ENCODE measurements at places on chromosomes 4 and X. TPM values are rescaled to one million over a fixed set of nuclear protein-coding genes. Genes with fewer than 3 reads are reported as not detected.

- H3K27me3 ChIP-seq, result peaks cover 73% of the 10 kb centered on the region
- no peak for DNase-seq
- H3K4me3 ChIP-seq, result no peak overlapping the region
- peaks cover 3% of the 10 kb centered on the region for H3K4me1 ChIP-seq
- no peak overlapping the region for H3K27ac ChIP-seq
These were observed 57.2 kb downstream of the ABLIM2 start for GRCh38 chr4:8101213-8102075.

- H3K27ac ChIP-seq, result no peak overlapping the region
- H3K4me1 ChIP-seq, result peaks cover 7% of the 10 kb centered on the region
- DNase-seq, result no peak
- H3K36me3 ChIP-seq, result no peaks in the 10 kb centered on the region
- H3K4me3 ChIP-seq, result no peak overlapping the region
These were observed 23.6 kb upstream of the YTHDC1 start for GRCh38 chr4:68373513-68373912.

- H3K27ac ChIP-seq, result no peak overlapping the region
- H3K36me3 ChIP-seq, result no peaks in the 10 kb centered on the region
- no peak overlapping the region for H3K4me3 ChIP-seq
These were observed 311.5 kb downstream of the PPP1R2C start for GRCh38 chrX:42466332-42467046.

- H3K27me3 ChIP-seq, result no peaks in the 10 kb centered on the region
- no peaks in the 10 kb centered on the region for H3K4me1 ChIP-seq
- DNase-seq, result peak; percentile 59
- H3K27ac ChIP-seq, result no peak overlapping the region
These were observed 122.6 kb downstream of the SHISA3 start for GRCh38 chr4:42519803-42520417.

The MAGEA9B gene
- 12.8 TPM for total RNA-seq

The APBB2 gene
- 2.1 TPM for total RNA-seq

The ATP1B4 gene
- total RNA-seq, result not detected

The WWC2 gene
- 39.4 TPM for total RNA-seq

GRCh38 chr4:123443401-123444289, 47.0 kb downstream of the SPRY1 start:
- H3K27me3 ChIP-seq, result no peaks in the 10 kb centered on the region
- DNase-seq, result no peak
- H3K27ac ChIP-seq, result peak overlapping the region; percentile 54
- H3K4me1 ChIP-seq, result peaks cover 8% of the 10 kb centered on the region
- H3K36me3 ChIP-seq, result no peaks in the 10 kb centered on the region

The PRR27 gene
- total RNA-seq, result not detected

- peaks cover 21% of the 10 kb centered on the region for H3K4me1 ChIP-seq
- no peak overlapping the region for H3K27ac ChIP-seq
- H3K36me3 ChIP-seq, result no peaks in the 10 kb centered on the region
- no peak overlapping the region for H3K4me3 ChIP-seq
These were observed 24.9 kb downstream of the CD99L2 start for GRCh38 chrX:150873616-150874015.

DNA sequence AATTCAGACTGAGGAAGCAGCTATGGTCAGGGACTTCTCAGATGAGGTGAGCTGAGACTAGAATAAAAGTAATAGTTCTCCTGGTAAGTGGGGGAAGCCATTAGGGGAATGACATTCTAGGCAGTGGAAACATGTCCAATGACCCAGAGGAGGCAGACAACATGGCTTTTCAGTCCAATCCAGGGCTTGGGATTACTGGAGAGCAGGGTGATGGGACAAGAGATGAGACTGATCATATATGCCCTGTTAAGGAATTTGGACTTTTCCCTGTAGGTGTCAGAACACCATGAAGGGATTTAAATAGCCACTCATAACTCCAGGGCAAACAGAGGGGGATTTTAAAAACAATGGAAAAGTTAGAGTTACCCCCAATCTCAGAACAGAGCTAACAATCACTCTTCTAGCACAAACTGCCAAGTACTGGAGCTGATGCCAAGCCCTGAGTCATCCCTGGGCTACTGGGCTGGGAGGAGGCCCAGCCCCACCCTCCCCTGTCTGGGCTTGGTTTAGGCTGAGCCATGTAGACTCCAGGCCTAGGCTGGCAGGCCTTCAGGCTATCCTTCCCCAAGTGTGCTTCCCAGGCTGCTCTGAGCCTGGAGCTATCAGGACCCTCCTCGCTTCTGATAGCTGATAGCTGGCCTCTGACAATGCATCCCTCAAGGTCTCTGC, 22.7 kb upstream of the MSN start:
- H3K4me3 ChIP-seq, result no peak overlapping the region
- H3K4me1 ChIP-seq, result no peaks in the 10 kb centered on the region
- H3K27me3 ChIP-seq, result no peaks in the 10 kb centered on the region
- DNase-seq, result peak; percentile 39
- no peaks in the 10 kb centered on the region for H3K36me3 ChIP-seq

DNA sequence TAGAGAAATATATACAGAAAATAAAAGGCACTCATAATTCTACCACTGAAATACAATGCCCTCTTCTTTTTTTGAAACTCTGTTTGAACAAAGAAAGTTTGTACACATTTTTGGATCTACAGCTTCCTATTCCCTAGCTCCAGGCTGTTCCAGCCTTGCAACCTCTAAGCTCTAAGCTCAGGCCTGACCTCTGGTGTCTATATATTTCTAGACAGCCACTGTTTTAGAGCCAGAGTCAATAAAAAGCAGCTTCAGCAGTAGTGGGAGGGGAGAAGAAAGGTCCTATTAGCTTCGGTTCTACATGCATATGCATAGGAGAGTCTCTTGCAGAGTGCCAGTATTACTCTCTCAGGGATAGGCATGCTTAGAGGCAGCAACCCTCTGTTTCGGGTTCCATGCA, 39.7 kb downstream of the CLDN2 start:
- no peak overlapping the region for H3K27ac ChIP-seq
- H3K4me3 ChIP-seq, result no peak overlapping the region
- H3K4me1 ChIP-seq, result no peaks in the 10 kb centered on the region
- H3K27me3 ChIP-seq, result no peaks in the 10 kb centered on the region

The ANAPC4 gene
- total RNA-seq, result 29.6 TPM

DNA sequence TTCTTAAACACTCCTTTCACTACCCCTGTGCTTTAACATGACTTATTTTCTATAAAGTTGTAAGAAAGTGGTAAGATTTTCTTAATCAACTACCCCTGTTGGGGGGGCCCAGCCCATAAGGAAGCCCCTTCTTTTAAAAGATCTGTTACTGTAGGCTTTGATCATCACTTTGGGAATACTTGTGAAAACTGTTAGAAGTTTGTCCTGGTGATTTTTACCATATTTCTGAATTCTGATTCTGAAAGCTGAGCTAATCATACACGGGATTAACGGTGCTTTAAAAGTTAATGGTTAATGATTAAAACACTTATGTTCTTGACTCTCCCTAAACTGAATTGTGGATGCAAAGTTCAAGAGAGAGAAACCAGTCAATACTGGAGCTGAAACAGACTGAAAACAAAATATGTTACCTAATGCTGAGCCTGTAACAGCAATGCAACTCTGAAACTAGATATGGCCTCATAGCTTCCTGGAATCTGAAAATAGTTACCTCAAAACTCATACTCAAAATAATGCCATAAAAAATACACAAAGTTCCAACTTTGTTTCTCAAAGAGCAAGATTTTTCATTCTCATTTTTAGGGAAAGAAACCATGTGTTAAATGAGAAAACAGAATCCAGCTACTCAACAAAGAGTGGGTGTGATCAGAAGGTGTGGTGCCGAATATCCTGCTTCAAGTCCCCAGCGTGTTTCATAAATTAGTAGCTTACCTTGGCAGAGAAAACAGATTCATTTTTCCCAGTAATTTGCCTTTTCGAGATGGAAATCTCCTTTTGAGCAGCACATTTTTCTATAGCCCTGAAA, 31.6 kb downstream of the ADH7 start:
- no peaks in the 10 kb centered on the region for H3K36me3 ChIP-seq
- no peaks in the 10 kb centered on the region for H3K27me3 ChIP-seq
- no peak overlapping the region for H3K4me3 ChIP-seq
- DNase-seq, result no peak
- no peak overlapping the region for H3K27ac ChIP-seq
- H3K4me1 ChIP-seq, result no peaks in the 10 kb centered on the region

DNA sequence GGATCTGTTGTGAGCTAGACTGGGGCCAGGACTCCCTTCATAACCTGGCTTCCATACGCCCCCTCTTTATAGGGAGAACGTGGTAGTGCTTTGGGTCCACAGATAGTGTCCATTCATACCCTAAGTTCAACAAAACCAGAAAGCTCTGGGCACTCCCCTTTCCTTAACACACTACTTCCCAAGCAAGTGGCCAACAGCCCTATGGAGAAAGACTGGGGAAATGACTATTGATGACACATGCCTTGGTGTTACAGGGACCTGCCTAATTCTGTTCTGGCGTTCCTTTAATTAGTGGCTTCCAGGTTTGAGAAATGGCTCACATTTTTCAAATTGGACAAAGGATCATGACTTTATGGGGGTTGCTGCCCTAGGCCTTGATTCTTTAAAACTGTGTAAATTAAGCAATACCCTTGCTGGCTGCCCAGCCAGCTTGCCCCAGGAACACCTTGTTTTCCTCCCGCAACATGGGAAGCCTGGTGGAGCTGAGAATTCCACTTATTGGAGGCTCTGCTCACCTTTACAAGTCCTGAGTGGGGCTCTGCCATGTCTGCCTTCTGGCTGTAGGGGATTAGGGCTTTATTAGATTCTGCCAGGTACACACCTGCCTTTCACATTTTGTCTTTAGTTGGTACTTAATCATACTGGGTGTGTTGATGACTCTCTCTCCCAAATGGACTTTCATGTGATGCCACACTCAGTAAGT, 61.1 kb downstream of the RGS12 start:
- H3K27ac ChIP-seq, result no peak overlapping the region
- H3K4me3 ChIP-seq, result no peak overlapping the region
- H3K27me3 ChIP-seq, result peaks cover 5% of the 10 kb centered on the region
- DNase-seq, result no peak
- H3K36me3 ChIP-seq, result no peaks in the 10 kb centered on the region
- no peaks in the 10 kb centered on the region for H3K4me1 ChIP-seq

DNA sequence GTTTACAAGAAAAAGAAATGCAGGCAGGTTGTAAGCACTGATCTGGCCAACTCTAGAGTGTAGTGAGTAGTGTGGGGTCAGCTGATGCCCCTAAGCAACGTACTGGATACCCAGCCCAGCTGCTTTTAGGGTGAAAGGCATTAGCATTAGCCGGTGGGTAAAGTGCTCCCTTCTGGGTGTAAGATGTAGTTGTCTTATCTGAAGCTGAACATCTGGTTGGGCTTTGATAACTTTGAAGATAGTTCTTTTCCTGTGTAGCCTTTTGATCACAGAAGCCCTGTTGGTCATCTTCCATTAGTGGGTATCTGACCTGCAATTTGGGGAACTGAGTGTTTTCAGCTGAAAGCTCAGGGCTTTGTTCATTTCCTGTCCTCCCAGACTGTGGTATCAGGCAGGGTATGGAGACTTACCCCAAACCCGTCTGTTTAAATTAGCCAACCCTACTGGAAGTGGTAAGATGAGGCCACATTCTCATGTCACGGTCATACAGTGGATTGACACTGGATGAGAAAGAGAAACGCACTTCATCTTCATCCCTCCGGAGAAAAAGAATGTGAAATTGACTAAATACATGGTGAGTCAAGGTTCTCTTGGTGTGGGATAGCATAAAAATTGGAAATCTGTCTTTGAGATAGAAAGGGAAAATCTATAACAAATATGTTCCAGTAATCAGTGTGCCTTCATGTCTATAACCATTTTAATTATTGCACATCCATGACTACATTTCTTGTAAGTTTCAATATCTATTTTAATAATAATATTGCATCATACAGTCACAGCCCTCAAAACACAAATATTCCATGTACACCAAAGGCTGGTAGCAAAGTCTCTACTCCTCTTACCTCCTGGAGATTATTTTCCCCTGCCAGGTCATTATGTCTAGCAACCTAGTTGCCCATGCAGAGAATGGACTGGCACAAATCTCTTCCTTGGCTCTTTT, 8.7 kb downstream of the RHOH start:
- DNase-seq, result peak; percentile 43
- peak overlapping the region; percentile 46 for H3K4me3 ChIP-seq
- peaks cover 32% of the 10 kb centered on the region for H3K4me1 ChIP-seq
- peaks cover 12% of the 10 kb centered on the region for H3K36me3 ChIP-seq

GRCh38 chr4:62490635-62491034, 1290.5 kb downstream of the ADGRL3 start:
- no peaks in the 10 kb centered on the region for H3K27me3 ChIP-seq
- H3K36me3 ChIP-seq, result no peaks in the 10 kb centered on the region
- DNase-seq, result no peak
- H3K27ac ChIP-seq, result no peak overlapping the region
- H3K4me1 ChIP-seq, result no peaks in the 10 kb centered on the region

The TMEM144 gene
- total RNA-seq, result 6.8 TPM

DNA sequence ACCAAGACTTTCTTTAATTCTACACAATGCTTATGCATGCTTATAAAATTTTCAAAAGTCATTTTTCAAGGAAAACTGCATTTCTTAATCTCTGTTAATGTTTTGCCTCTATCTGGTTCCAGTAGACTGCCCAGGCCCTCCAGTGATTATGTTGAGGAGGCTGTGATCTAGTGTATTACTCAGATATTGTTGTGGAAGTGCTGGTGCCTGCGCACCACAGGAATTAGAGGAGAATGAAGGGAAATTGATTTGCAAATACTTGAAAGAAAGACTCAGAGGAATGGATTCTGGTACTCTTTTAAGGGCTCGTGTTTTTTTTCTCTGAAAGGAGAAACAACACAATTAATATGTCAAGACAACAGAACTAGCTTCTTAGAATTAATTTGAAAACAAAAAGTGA, 1015.1 kb downstream of the RPA4 start:
- H3K27me3 ChIP-seq, result no peaks in the 10 kb centered on the region
- no peak overlapping the region for H3K4me3 ChIP-seq
- H3K4me1 ChIP-seq, result no peaks in the 10 kb centered on the region
- H3K36me3 ChIP-seq, result no peaks in the 10 kb centered on the region
- no peak overlapping the region for H3K27ac ChIP-seq

The TFE3 gene
- total RNA-seq, result 16.9 TPM

GRCh38 chrX:75746891-75747639, 38.0 kb downstream of the MAGEE2 start:
- no peak overlapping the region for H3K27ac ChIP-seq
- H3K36me3 ChIP-seq, result no peaks in the 10 kb centered on the region
- no peaks in the 10 kb centered on the region for H3K4me1 ChIP-seq

GRCh38 chrX:47499293-47499692, 16.3 kb upstream of the ZNF41 start:
- H3K27ac ChIP-seq, result no peak overlapping the region
- no peak overlapping the region for H3K4me3 ChIP-seq
- H3K27me3 ChIP-seq, result peaks cover 12% of the 10 kb centered on the region
- no peak for DNase-seq
- no peaks in the 10 kb centered on the region for H3K4me1 ChIP-seq
- no peaks in the 10 kb centered on the region for H3K36me3 ChIP-seq

GRCh38 chr4:167711517-167711916, 380.8 kb upstream of the ANXA10 start:
- no peaks in the 10 kb centered on the region for H3K4me1 ChIP-seq
- H3K27ac ChIP-seq, result no peak overlapping the region
- H3K4me3 ChIP-seq, result no peak overlapping the region
- H3K27me3 ChIP-seq, result no peaks in the 10 kb centered on the region
- H3K36me3 ChIP-seq, result no peaks in the 10 kb centered on the region

Measured in K562 (cell line).